NCI-H2081 treated with DMSO at 0.1 percent for 48 hours (cell line): ENCODE measurements at places on chromosomes 2 and 18.

DNA sequence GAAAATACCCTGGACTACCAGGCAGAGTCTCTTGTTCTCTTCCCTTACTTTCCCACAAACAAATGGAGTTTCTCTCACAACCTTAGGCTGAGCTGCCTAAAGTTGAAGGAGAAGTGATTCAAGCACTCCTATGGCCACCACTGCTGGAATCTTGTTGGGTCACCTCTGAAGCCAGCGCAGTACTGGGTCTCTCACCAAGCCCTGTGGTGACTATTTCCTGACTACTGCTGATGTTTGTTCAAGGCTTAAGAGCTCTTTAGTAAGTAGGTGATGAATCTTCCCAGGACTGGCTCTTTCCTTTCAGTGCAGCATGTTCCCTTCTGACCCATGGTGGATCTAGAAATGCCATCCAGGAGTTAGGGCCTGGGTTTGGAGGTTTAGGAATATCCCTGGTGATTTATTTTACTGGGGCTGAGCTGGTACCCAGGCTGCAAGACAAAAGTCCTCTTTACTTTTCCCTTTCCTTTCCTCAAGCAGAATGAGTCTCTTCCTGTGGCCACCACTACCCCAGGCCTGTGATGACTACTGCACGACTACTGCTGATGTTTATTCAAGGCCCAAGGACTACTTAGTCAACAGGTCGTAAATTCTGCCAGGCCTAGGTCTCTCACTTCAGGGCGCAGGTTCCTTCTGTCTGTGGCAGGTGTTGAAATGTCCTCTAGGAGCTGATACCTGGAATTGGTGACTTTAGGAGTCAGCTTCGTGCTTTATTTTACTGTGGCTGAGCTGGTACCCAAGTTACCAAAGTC is 121.8 kb downstream of the SLC4A10 start:
- DNase-seq = no peak

DNA sequence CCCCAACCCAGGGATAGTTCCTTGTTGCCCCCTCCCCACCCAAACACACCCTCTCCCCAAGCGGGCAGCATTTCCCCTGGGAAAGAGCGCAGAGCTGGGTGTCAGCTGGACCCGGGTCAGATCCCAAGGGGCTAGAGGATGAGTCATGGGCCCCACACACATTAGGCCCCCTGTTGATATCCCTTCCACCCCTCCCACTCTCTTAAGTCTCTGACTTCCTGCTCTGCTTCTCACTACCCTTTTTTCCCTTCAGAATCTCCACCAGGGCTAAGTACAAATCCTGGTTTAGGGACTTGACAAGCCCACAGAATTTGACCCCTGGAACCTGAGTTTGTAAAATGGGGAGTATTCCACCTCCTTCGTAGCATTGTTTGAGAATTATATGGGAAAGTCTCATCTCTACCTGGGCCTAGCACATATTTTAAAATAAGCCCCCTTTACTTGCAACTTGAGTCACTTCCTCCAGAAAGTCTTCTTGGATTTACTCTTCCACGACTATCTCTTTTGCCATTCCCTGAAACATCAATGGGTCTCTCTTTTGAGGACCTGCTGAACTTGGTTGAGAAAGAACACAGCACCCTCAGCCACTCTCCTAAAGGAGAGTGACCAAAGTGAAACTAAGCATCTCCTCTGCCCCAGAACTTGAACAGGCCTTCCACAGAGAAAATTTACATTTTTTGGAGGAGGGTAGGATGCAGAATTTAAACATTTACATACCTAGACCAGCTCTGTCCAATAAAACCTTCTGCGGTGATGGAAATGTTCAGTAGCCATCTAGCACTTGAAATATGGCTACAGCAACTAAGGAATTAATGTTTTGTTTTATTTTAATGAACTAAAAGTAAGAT is 4.7 kb downstream of the RTKN start:
- DNase-seq = no peak

DNA sequence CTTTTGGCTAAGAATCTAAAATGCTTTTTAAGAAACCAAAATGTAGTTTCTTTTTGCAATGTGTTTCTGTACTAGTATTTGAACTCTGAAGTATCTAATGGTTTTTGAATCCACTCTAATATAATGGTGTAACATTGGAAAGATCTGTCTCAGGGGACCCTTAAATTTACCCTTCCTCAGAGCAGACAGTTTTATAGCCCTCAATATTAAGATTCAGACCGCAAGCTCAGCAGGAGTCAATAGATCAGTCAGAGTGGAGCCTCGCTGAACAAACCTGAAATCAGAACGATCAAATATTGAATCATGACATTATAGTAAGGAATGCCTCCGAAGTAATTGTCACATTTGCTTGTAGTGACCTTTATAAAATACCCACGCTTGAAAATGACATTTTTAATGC is 18.3 kb downstream of the SGPP2 start:
- DNase-seq = no peak

DNA sequence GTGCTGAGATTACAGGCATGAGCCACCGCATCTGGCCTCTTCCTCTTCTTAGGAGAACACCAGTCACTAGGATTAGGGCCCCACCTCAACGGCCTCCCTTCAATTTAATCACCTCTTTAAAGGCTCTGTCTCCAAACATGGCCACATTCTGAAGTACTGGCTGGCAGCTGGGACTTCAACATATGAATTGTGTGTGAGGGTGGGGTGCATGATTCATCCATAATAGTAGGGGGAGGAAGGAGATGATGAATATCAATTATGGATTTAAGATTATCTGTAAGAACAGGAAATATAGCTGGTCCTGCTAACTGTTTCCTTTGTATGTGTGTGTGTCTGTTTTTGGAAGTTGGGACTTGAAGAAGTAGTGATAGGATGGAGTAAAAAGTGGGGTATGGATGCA is 14.7 kb upstream of the EPG5 start:
- no peak for DNase-seq

- DNase-seq = no peak
Measured at GRCh38 chr2:203637471-203638167, 68.8 kb upstream of the CD28 start.

DNA sequence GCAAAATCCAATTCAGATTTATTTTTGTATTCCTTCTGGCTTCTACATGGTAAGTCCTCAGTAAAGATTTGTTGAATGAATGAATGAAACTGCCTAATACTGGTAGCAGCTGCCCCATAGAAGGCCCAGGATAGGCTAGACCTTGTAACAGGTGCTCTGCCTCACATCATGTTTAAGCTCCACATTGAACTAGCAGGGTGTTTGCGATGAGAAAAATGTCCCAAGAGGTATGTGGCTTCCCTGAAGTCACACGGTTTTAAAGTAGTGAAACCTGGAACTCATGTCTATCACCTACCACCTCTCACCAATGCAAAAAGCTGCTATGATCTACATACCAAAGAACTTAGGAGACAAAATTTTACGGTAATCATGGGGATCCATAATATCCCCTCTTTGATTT is 765 bp upstream of the LHCGR start:
- no peak for DNase-seq
